Stimulated activated CD4-positive, alpha-beta T cell treated with anti-CD3 and anti-CD28 coated beads, Interleukin-15, amount 100 ng/mL, for 1 hour (primary cell): ENCODE measurements at places on chromosomes 3 and 15.

DNA sequence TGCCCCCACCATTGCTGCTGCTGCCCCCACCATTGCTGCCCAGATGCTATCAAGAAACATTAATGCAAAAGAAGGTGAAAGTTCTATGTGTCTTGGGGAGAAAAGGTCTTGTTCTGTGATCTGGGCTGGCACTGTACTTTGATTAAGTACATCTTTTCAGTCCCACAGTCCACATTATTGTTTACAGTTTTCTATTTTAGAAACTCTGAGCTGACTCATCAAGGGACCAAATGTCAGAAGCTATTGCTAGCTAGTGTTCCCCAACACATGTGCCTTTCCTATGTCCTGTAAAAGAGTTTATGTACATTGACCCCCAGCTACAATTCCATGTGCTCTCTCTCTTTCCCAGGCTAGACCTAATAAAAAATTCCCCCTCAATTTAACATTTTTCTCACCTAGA lies 264.7 kb upstream of the NECTIN3 start:
- DNase-seq, result no peak

GRCh38 chr3:194274424-194275085 lies 76.6 kb downstream of the CPN2 start:
- no peak for DNase-seq

GRCh38 chr3:21484057-21484827 lies 266.8 kb downstream of the ZNF385D start:
- no peak for DNase-seq

- no peak for DNase-seq
Observed at GRCh38 chr3:127541320-127541719, 49.2 kb downstream of the TPRA1 start.

DNA sequence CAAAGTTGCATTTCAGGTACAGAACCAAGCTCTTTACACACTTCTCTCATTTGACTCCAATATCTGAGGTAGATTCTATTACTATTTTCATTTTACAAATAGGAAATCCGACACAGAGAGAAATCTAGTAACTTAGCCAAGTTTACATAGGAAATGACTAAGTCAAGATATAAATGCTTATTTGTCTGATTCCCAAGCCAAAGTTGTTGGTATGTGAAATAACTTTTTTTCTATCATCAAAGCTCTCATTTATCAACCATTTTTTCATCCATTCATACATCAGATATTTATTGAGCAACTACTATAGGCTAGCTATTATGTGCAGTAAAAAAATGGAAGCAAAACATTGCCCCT lies 89.2 kb upstream of the MITF start:
- DNase-seq, result no peak

GRCh38 chr3:179653096-179653797 lies 407 bp downstream of the USP13 start:
- peak; percentile 49 for DNase-seq

GRCh38 chr15:57541271-57541670 lies 50.4 kb upstream of the MYZAP start:
- no peak for DNase-seq

GRCh38 chr3:85835857-85836440 lies 877.2 kb downstream of the CADM2 start:
- DNase-seq, result no peak

DNA sequence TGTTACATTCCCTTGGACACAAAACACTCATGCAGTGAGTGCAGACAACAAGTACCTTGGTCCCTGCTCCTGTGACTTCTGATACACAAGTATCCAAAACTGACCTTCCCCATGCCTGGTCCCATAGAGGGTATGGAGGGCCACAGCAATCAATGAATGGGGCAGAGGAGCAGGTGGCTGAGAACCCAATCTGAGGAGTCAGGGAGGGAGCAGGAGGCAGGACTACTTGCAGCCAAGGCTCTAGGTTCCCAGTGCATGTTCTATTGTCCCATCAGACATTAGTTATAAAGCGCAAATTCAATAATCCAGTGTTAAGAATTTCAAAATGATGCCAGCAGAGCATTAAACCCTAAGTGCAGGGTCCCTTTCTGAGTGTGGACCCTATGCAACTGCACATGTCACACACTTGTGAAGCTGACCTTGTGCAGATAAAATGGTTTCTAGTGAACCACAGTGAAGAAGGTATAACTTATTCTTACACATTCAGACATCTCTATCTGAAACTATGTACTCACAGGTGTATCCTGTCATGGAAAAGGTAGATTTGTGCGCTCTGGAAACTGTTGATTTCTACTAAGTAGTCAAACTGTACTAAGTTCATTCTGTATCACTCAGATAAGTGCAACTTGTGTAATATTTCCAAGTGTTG lies 107.3 kb upstream of the ABI3BP start:
- no peak for DNase-seq

DNA sequence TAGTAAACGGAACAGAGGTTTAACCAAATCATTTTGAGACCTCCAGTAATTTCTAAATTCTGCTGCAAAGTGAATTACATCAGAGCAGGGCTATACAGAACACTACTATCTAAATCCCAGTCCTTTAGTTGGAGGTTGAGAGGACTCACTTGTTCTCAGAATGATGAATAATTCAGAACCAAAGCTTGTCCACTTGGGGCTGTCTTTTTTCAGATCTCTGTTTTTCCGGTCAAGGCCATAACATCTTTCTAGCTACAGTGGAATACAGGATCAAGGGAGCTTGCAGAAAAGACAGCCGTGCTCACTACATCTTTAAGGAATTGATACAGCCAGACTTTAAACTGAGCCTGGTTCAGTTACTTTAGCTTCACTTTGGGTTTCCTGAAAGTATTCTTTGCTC lies 194.5 kb downstream of the EFHB start:
- DNase-seq, result no peak

GRCh38 chr3:131796111-131796510 lies 238.7 kb downstream of the CPNE4 start:
- no peak for DNase-seq

DNA sequence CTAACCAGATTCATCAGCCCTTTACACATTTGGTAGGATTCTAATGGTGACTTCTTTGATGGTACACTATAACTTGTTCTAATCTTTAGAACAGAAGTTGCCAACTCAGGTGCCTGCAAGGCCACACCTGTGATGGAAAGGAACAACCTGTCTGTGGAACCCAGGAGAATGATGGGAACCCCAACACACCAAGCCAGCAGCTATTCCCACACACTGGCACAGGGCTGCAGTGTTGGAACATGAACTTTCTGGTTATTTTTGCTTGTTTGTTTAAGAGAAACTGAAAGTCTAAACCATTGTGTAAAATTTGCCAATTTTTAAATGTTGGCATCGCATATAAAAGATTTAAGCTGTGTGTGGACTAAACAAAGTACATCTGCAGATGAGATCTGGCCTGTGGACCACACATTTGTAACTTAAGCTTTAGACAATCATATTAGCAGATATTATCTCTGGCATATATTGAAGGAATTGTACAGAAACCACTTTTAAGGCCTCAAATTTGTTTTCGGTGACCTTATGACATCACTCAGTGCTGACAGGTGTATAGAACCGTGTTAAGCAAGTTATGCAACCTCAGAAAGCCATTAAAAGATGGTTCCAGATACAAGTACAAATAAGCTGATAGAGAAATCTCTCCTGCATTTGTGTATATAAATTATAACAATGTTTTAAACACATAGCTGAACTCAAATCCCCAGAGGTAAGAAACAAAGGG lies 242.9 kb downstream of the SLC9A9 start:
- no peak for DNase-seq

GRCh38 chr15:32132859-32133258 lies 102.5 kb downstream of the CHRNA7 start:
- no peak for DNase-seq

DNA sequence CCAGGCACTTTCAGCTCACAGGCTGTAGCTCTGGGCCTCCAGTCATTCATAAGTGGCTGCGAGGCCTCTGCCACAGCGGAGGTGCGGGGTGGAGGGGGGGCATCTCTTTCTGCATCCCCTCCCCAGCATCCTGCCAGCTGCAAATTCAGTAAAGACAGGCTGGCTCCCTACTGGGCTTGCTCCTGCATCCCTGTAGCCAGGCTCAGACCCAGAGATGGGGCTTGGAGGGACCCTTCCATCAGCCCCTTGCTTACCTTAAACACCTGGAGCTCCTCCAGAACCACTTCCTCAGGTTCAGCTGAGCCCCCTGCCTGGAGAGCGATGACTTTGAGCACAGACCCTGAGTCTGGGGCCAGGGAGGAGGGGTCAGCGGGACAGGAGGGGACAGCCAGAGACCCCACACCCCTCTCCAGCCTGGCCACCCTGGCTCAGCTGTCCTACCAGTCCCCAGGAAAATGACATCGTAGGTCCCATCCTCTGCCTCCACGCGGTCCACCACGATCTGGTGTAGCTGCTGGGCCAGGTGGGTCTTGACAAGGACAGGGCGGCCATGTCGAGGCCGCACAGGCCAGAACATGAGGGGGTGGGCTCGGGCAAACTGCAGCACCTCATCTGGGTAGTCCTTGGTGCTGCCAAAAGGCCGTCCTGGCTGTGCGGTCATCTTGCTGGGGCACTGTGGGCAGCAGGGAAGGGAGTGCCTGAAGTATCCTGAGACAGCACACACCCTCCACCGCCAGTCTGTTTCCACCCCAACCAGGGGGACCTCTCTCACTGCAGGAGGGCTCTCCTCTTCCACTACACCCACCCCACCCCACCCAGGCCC lies 5.3 kb downstream of the SEMA3G start:
- DNase-seq, result no peak

GRCh38 chr3:195714380-195715011 lies 6.3 kb upstream of the MUC20 start:
- no peak for DNase-seq

DNA sequence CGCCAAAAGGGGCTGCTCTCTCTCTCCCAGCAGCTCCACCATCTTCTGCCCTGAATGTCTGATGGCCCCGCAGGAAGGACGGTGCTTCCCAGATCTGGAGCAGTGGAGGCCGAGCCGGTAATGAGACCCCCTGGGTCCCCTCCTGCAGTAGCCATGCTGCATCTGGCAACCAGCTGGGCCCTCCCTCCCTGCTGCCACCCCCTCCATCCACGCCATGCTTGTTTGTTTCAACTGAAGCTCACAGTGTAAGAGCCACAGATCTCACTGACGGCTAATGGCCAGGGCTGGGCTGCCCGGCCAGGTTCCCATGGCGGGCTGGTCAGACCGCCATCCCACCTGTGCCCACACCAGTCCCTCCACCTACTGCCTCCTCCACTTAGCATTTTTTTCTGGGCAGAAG lies 260.8 kb downstream of the UACA start:
- no peak for DNase-seq

DNA sequence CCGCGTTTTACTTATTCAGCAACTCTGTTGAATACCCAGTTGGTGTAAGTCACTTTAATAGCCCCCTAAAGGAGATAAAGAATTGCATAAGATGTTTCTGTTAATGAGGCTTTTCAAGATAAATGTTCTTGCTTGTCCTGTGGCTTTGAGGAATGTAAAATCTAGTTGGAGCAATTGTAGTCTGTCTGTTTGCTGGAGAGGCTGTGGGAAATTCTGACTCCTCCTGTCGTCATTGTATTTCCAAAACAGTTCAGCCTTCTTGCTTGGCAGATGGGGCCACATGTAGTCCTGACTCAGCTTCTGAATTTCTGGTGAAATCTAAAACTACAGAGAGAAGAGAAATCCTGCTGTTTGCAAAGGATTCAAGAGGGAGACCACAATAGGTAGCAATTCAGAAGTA lies 114.4 kb downstream of the RYR3 start:
- DNase-seq, result no peak

DNA sequence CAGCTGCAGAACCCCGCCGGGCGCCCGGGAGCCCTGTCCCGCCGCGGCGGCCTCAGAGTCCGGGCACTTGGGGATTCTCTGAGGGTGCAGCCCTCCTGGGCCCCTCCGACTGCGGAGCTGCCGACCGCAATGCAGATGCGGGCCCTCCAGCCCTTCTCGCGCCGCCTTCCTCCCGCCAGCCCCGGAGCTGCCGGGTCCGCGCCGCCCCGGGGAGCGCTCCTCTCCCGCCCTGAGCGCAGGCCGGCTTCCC lies 320 bp upstream of the ACAN start:
- DNase-seq, result no peak

DNA sequence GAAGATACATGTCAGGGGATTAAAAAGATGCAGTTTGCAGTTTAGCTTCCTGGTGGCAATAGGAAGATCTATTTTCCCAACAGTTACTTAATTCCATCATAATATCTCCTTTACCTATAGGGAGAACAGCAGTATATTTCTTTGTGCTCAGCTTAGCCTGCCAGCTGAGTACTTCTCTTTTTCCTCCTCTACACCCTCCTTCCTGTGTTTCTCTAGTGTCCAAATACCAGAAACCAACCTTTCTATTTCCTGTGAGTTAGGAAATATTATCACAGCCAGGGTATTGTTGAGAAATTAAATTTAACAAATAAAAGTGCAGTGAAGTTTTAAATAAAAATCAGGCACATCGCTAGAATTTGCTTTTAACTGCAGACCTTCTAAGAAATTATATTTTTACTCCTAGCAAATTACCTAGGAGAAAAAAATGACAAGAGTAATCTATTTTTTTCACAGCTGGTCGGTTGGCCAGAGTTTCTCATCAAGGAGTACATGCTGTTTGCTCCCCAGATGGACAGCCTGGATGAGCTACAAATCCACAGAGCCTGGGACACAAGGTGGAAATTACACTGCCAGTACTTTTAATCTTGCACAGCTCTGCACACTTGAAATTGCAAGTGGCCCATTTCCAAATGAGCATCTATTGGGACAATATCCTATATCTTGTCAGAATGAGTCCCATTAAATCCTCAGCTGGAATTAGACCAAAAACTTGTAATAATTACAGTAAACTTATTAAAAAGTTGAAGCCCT lies 185.2 kb upstream of the CFAP20DC start:
- DNase-seq, result no peak

DNA sequence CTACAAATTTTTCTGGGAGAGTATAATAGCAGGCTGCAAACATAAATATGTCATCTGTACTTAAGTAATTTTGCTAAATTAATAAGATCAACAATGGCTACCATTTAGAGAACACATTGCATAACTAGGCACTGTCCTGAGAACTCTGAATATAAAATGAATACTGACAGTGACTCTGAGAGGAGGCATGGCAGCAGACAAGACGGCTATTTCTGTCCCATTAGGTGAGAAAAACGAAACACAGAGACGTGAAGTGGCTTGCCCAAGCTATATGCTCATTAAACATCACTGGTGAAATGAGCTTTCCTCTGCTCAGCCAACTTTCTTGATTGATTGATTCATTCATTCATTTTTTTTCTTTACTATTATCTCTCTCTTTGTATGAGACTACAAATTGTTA lies 384.3 kb downstream of the PTPRG start:
- DNase-seq, result no peak

- DNase-seq, result no peak
Observed at GRCh38 chr3:132800958-132801357, 78.7 kb upstream of the NPHP3 start.

DNA sequence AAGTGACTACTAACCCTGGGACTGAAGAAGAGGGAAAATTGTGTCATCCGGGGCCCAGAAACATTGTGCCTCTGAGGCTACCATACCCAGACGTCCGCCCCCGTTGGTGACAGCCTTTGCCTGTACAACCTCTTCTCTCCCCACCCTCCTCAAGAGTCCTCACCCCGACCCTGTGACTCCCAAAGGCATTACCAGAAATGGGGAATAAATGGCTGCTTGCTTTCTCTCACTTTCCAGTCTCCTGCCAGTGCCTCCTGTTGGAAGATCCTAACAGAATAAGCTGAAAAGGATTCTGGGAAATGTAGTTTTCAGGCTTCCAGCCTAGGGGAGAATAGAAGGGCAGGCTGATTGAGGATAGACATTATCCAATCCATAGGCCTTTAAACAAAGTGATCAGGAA lies 30.8 kb upstream of the SLC25A36 start:
- no peak for DNase-seq

GRCh38 chr15:49898097-49898496 lies 220.9 kb downstream of the ATP8B4 start:
- no peak for DNase-seq

GRCh38 chr15:70149667-70150404 lies 52.1 kb upstream of the TLE3 start:
- no peak for DNase-seq
